ENCODE measurements at places on chromosomes 3 and 15. TPM values are rescaled to one million over a fixed set of nuclear protein-coding genes. Genes with fewer than 3 reads are reported as not detected.

DNA sequence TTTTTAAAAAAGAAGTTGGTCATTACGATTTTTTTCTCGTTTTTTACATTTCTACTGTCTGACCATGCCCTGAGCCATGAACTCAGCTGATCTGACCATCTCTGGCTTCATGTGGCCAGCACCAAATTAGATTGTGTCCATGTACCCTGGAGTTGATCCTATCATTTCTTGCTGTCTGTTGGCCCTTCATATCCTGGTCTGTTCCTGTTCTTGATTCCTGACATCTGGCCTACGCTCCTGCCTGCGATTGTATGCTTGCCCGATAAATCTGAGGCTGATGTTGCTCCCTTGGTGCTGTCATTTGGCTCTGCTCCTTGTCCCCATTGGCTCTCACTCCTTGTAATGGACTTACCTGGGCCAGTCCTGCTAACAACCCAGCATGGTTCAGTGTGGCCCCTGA lies 89.8 kb upstream of the IGSF10 start:
- DNase-seq = no peak
- H3K27ac ChIP-seq = no peak overlapping the region
- H3K4me1 ChIP-seq = no peaks in the 10 kb centered on the region
- no peaks in the 10 kb centered on the region for H3K36me3 ChIP-seq
- H3K4me3 ChIP-seq = no peak overlapping the region
- no peaks in the 10 kb centered on the region for H3K27me3 ChIP-seq

DNA sequence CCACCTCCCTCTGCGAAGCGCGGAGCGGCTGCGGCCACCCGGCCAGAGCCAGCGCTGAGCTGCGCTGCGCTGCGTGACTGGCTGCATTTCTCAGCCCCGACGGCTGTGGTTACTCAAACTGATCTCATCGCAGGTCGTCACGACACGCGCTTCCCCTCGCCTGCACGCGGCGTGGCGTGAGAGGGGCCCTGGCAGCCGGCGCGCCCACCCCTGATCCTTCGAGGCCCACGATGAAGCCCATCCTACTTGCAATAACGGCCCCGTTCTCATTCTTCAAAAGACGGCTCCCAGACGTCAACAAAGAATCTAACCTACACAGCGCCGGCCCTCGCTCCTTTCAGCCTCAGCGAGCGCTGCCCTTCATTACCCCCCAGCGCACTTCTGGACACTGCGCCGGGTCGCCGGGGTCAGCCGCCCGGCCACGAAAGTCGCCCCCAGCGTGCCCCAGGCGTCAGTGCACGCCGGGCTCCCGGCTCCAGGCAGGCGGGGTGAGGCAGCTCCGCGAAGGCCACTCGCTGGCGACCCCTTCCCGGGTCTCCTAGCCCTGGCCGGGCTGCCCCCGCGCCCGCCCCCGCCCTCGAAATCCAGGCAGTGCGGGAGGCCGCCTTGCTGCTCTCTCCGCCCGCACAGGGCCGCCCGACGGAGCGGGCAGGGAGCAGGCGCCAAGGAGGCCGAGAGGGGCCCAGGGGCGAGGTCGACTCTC lies 9.9 kb upstream of the LEKR1 start:
- DNase-seq = no peak
- H3K27me3 ChIP-seq = no peaks in the 10 kb centered on the region
- H3K4me3 ChIP-seq = peak overlapping the region; percentile 70
- peaks cover 39% of the 10 kb centered on the region for H3K4me1 ChIP-seq
- no peaks in the 10 kb centered on the region for H3K36me3 ChIP-seq

- no peak overlapping the region for H3K4me3 ChIP-seq
- H3K27ac ChIP-seq = no peak overlapping the region
- H3K4me1 ChIP-seq = peaks cover 9% of the 10 kb centered on the region
- no peaks in the 10 kb centered on the region for H3K27me3 ChIP-seq
Measured at GRCh38 chr3:10283638-10284037, 9.1 kb downstream of the GHRL start.

DNA sequence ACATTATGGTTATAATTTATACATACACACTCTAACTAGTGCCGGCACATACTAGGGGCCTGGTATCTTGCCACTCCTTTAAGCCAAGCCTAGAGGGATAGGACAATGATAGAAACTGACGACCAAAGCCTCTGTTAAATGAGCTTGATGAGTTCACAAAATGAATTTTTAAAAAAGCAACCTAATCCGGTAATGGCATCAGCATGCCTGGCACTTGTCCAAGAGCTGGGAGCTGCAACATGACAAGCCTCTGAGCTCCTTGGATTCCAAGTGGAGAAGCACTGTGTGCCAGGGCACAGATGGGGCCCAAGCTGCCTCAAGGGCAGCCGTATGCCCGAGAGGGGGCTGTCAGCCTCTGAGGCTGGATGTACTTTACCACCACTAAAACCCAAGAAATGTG lies 9.7 kb downstream of the ETV5 start:
- H3K4me1 ChIP-seq = peaks cover 12% of the 10 kb centered on the region
- no peaks in the 10 kb centered on the region for H3K27me3 ChIP-seq
- no peak overlapping the region for H3K4me3 ChIP-seq
- no peak for DNase-seq
- H3K27ac ChIP-seq = no peak overlapping the region
- no peaks in the 10 kb centered on the region for H3K36me3 ChIP-seq

DNA sequence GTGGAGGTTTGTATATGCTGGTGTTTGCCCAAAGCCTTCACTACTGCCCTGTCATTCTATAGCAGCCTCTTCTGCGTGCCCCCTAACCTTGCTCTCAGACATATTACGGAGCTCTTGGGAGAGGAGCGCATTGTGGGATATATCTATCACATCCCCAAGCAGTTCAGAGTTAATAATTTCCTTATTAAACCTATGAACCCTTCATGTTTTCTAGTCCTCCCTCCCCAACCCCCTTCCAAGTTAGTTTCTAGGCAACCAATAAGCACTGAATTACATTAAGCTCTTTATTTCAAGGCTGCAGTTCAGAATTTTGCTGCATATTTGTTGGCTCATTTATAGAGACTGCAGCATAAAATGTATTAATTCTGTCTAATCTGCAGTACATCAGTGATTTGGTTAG lies 57.3 kb upstream of the GRM7 start:
- no peak overlapping the region for H3K27ac ChIP-seq
- no peak for DNase-seq
- H3K4me3 ChIP-seq = no peak overlapping the region
- H3K4me1 ChIP-seq = no peaks in the 10 kb centered on the region
- H3K27me3 ChIP-seq = no peaks in the 10 kb centered on the region
- H3K36me3 ChIP-seq = no peaks in the 10 kb centered on the region

GRCh38 chr3:116005404-116005803 lies 382.1 kb downstream of the GAP43 start:
- no peak overlapping the region for H3K27ac ChIP-seq
- H3K36me3 ChIP-seq = no peaks in the 10 kb centered on the region
- H3K4me1 ChIP-seq = no peaks in the 10 kb centered on the region
- H3K27me3 ChIP-seq = no peaks in the 10 kb centered on the region

DNA sequence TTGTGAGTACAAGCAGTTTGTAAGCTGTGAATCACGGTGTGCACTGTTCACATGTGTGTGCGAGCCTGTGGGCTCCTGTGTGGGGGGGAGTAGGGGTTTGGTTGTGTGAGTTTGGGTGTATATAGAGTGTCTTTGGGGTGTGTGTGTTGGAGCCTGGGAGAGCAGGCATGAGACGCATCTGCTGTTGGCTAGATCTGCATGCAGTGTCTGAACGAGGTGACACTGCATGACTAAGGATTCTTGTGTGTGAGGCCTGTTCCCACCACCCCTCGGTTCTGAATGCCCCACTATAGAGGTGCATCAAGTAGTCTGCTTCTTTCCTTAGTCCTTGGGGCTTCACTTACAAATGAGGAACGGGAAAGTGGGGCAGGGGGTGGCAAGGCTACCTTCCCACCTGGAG lies 68.4 kb downstream of the MAGEF1 start:
- H3K27ac ChIP-seq = no peak overlapping the region
- no peaks in the 10 kb centered on the region for H3K4me1 ChIP-seq
- DNase-seq = no peak
- H3K4me3 ChIP-seq = no peak overlapping the region
- H3K36me3 ChIP-seq = no peaks in the 10 kb centered on the region

GRCh38 chr3:127015282-127016042 lies 32.5 kb downstream of the PLXNA1 start:
- peak overlapping the region; percentile 66 for H3K27ac ChIP-seq
- H3K27me3 ChIP-seq = no peaks in the 10 kb centered on the region
- DNase-seq = peak; percentile 95
- no peaks in the 10 kb centered on the region for H3K36me3 ChIP-seq
- H3K4me3 ChIP-seq = peak overlapping the region; percentile 34

DNA sequence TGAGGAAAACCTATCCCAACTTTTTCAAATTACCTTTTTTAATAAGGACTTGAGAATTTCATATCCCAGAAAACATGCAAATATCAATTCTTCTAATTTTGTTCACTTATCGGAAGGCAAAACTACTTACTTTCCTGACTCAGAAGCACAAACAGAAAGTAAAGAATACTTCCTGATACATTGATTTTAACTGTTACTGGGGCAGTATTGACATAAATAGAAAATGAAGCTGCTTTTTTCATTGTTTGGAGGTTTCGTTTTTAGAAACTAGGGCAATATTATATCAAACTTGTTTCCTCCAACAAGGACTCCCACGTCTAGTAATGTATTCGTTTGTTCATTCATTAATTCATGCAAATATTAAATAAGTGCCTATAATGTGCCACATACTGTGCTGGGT lies 19.1 kb downstream of the PAQR9 start:
- H3K27ac ChIP-seq = no peak overlapping the region
- no peaks in the 10 kb centered on the region for H3K27me3 ChIP-seq
- no peak for DNase-seq
- no peaks in the 10 kb centered on the region for H3K36me3 ChIP-seq
- H3K4me1 ChIP-seq = no peaks in the 10 kb centered on the region

DNA sequence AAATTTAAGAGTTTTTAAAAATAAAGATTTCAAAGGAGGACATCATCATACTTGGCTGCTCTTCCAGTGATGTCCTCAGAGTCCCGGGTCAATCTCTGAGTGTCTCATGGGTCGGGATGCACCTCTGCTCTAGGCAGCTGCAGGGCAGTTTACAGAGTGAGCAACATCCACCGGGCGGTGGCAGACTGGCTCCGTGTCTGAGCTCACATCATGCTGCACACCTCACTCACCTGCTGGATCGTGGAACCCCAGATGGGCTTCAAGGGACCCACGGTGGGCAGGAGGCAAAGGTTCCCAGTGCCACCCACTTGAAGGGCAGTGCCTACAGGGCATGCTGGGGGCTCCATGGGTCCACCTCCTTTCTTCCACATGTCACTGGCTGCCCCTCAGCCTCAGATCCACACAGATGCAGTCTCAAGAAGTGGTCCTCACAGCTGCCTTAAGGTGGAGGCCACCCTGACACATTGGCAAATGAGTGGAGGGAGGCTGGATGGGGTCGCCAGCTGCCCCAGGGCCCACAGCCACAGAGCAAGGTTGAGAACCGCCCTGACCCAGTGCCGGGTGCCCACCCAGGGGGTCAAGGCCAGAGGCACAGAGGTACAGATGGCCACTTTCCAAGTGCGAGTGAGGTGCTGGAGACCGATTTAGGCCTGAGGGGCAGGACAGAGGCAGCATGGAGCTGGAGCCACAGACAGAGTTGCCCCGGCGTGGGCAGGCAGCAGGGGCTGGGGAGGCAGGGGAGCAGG lies 25.2 kb downstream of the CYFIP1 start:
- H3K4me3 ChIP-seq = no peak overlapping the region
- H3K36me3 ChIP-seq = no peaks in the 10 kb centered on the region
- no peak overlapping the region for H3K27ac ChIP-seq
- H3K4me1 ChIP-seq = no peaks in the 10 kb centered on the region

DNA sequence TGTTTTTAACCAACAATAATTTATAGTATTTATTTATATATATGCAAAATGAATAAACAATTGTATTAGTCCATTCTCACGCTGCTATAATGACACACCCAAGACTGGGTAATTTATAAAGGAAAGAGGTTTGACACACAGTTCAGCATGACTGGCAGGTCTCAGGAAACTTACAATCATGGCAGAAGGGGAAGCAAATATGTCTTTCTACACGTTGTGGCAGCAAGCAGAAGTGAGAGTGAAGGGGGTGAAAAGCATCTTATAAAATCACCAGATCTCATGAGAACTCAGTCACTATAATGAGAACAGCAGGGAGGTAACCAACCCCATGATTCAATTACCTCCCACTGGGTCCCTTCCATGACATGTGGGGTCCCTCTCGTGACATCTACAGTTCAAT lies 162.8 kb upstream of the SLITRK3 start:
- H3K4me1 ChIP-seq = no peaks in the 10 kb centered on the region
- H3K36me3 ChIP-seq = no peaks in the 10 kb centered on the region
- H3K4me3 ChIP-seq = no peak overlapping the region

DNA sequence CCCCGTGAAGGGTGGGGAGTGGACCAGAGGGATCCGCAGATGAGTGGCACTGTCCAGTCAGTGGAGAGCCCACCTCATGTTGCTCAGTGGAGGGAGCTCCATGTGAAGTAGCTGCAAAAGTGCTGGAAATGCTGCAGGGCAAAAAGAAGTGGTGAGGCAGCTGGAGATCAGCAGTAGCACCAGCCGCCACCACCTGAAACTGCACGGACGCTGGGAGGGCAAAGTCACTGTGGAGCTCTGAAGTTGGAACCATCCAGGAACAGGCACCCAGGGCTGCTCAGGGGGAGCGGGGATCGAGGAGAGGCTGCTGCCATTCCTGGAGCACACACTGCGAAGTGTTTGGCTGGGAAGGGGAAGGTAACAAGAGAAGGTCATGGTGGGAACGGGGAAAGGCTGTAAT lies 6.4 kb upstream of the ALDH1L1 start:
- no peak for DNase-seq
- no peaks in the 10 kb centered on the region for H3K27me3 ChIP-seq
- H3K27ac ChIP-seq = no peak overlapping the region
- no peaks in the 10 kb centered on the region for H3K36me3 ChIP-seq
- H3K4me1 ChIP-seq = no peaks in the 10 kb centered on the region

GRCh38 chr15:96037584-96037983 lies 292.9 kb upstream of the NR2F2 start:
- no peaks in the 10 kb centered on the region for H3K36me3 ChIP-seq
- H3K4me3 ChIP-seq = no peak overlapping the region
- H3K27me3 ChIP-seq = no peaks in the 10 kb centered on the region
- no peaks in the 10 kb centered on the region for H3K4me1 ChIP-seq

GRCh38 chr3:66800941-66801545 lies 197.1 kb upstream of the KBTBD8 start:
- H3K36me3 ChIP-seq = no peaks in the 10 kb centered on the region
- no peaks in the 10 kb centered on the region for H3K4me1 ChIP-seq
- no peak for DNase-seq
- no peak overlapping the region for H3K4me3 ChIP-seq

GASK1A gene
- total RNA-seq = 8.1 TPM

GRCh38 chr3:87778876-87779275 lies 279.9 kb downstream of the CGGBP1 start:
- no peak for DNase-seq
- no peak overlapping the region for H3K27ac ChIP-seq
- H3K27me3 ChIP-seq = no peaks in the 10 kb centered on the region
- H3K4me3 ChIP-seq = no peak overlapping the region
- H3K36me3 ChIP-seq = no peaks in the 10 kb centered on the region

CCDC9B gene
- 1.2 TPM for total RNA-seq

GRCh38 chr3:41265011-41265545 lies 65.8 kb downstream of the CTNNB1 start:
- no peak overlapping the region for H3K4me3 ChIP-seq
- no peak for DNase-seq
- no peaks in the 10 kb centered on the region for H3K27me3 ChIP-seq
- H3K36me3 ChIP-seq = no peaks in the 10 kb centered on the region
- H3K27ac ChIP-seq = no peak overlapping the region
- no peaks in the 10 kb centered on the region for H3K4me1 ChIP-seq

PLA1A gene
- not detected for total RNA-seq
